Stimulated activated CD4-positive, alpha-beta T cell treated with anti-CD3 and anti-CD28 coated beads, Interleukin-1b, Interleukin-23, amount 100 ng/mL, for 4 hours (primary cell): ENCODE measurements at places on chromosomes 7 and 10.

DNA sequence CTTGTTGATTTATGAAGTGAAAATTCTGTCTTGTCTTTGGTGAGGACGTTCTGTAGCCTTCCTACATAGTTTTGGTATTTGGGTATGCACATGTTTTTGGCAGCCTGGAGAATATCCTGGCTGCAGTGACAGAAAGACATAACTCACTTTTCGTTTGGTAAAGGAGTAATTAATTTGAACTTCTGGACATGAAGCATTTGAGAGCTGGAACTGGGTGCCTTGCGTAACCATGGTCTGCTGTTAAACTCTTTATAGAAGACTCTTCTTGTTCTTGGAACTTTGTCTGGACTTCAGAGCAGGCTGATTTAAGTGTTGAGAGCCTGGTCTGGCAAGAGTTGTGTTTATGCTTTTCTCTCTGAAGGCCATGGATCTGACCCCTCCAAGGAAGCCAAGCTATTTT, 231.3 kb downstream of the LRMDA start:
- no peak for DNase-seq

DNA sequence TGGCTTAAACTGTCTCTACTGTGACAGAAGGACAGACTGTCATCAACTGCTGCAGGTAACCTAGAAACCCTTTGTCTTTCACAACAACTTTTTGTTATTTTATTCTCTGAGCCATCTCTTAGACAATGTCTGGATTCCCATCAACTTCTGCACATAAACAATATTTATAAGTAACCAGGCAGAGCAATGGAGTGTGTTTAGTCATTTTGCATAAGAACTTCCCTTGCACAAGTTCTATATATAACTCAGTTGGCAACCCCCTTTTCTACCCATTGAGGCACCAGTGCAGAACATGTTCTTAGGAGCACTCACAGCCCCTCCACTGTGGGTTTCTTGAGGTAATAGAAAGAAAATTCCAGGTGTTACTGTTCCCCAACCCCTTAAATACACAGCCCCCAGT, 65.0 kb upstream of the IL6 start:
- no peak for DNase-seq

GRCh38 chr7:159317294-159317693, 172.6 kb upstream of the VIPR2 start:
- no peak for DNase-seq

DNA sequence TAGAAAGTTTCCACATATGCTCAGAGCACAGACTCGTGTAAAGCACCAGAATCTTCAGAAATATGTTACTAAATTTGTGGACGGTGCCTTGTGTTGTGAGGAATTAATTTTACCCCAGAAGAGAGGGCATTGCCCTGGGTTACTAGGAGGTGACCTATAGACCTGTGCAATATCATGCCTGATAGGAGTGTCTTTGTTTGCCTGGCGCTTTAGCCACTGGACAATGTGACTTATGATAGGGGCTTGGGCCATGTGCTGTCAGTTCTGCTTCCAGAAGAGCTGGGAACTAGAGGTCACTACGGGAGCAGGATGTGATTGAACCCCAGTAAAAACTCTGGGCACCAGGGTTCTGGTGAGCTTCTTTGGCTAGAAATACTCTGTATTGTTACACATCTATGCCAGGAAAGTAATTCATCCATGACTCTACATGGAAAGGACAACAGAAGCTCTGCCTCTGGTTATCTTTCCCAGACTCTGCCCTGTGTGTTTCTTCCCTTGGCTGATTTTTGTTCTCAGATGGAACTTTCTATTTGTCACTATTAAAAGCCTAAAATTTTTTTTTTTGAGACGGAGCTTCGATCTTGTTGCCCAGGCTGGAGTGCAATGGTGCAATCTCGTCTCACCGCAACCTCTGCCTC, 75.5 kb downstream of the SIRT1 start:
- no peak for DNase-seq

GRCh38 chr10:132536241-132536876, 1.2 kb upstream of the INPP5A start:
- DNase-seq = no peak

- no peak for DNase-seq
Observed at GRCh38 chr7:672891-673290, 53.6 kb upstream of the DNAAF5 start.

- DNase-seq = peak; percentile 41
Observed at GRCh38 chr7:34928052-34928451, 109.2 kb downstream of the DPY19L1 start.

DNA sequence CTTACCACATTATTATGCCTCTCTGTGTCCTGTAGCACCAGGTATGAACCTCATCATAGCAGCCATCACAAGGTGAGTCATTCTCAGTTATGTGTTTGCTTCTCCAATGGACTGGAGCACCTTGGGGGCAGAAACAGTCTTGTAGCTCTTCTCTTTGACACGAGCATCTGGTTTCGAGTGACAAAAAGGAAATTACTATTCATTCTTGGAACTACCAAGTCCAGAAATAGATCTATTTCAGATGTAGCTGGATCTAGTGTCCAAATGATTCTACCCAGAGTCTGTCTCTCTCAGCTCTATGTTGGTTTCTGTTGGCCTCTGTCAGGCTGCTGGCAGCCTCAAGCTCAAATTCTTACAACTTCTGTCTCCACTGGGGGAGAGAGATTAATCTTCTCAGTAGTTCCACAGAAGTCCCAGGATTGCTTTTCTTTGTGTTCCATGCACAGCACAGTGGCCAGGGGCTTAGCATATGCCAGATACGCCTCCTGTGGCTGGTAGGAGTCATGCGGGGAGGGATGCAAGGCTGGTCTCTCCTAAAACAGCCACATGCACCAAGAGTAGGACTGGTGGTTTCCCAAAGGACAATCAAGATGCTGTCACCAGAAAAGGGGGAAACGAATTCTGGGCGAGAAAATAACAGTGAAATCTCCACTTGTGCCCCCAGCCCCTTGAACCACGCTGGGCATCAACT, 37.2 kb upstream of the PAPSS2 start:
- DNase-seq = no peak

GRCh38 chr10:24916365-24916764, 36.0 kb downstream of the PRTFDC1 start:
- no peak for DNase-seq

- DNase-seq = no peak
Observed at GRCh38 chr10:125084614-125085257, 75.6 kb downstream of the CTBP2 start.

- DNase-seq = no peak
Observed at GRCh38 chr10:125137601-125138438, 22.5 kb downstream of the CTBP2 start.

- no peak for DNase-seq
Observed at GRCh38 chr10:79133416-79133815, 64.7 kb downstream of the ZMIZ1 start.

GRCh38 chr10:91775731-91776130, 22.5 kb upstream of the TNKS2 start:
- no peak for DNase-seq

GRCh38 chr10:85604136-85604725, 762.4 kb downstream of the GRID1 start:
- DNase-seq = no peak

GRCh38 chr7:69540287-69540686, 58.0 kb upstream of the AUTS2 start:
- no peak for DNase-seq

- DNase-seq = no peak
Observed at GRCh38 chr10:75525646-75526045, 94.2 kb downstream of the LRMDA start.

DNA sequence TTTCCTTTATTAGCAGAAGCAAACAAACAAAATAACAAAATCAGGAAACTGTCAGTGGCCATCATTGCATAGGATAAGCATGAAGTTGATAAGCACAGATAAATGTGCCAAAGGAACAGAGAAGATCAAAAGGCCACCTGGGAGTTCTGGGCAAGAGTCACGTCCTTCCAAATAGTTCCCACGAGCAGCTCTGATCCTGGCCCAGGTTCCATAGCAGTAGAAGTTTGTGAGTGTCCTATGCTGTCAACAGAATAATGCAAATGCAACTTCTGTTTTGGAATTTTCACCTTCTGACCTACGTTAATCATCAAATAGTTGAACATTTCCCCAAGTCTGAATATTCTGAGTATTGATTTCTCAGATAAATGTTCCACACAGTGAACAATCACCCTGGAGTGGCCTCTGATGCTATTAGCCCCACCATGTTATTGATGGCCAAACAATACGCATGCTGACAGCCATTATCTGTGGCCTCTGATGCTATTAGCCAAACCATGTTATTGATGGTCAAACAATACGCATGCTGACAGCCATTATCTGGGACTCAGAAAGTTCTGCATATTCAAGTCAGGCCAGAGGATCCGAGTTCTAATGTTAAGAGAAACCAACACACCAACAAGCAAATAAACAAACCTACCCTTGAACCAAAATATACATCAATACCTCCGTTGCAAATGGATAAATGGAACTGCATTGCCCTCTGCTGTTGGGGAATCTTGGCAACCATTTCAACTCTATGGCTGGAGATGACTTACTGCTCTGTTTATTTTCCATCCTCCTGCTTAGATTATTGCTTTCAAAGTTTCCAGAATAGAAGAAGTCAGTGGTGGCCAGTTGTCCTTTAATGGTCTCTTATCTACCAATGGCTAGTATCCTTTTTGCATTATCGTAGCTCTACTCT, 63.3 kb downstream of the MRC1 start:
- no peak for DNase-seq

DNA sequence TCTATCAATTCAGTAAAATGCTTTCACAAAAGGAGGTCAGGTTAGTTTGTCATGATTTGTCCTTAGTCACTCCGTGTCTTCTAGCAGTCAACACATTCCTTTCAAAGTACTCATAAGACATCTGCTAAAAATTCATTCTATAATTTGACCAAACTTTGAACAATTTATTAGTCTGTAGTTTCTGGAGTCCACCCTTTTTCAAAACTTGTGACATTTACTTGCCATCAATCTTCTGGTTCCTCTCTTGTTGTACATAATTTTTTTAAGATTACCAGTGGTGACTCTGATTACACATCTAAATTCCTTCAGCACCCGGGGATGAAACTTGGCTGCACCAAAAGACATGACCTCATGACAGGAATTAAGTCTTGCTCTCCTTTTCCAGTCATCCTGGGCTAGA, 130.1 kb downstream of the NEBL start:
- DNase-seq = no peak

DNA sequence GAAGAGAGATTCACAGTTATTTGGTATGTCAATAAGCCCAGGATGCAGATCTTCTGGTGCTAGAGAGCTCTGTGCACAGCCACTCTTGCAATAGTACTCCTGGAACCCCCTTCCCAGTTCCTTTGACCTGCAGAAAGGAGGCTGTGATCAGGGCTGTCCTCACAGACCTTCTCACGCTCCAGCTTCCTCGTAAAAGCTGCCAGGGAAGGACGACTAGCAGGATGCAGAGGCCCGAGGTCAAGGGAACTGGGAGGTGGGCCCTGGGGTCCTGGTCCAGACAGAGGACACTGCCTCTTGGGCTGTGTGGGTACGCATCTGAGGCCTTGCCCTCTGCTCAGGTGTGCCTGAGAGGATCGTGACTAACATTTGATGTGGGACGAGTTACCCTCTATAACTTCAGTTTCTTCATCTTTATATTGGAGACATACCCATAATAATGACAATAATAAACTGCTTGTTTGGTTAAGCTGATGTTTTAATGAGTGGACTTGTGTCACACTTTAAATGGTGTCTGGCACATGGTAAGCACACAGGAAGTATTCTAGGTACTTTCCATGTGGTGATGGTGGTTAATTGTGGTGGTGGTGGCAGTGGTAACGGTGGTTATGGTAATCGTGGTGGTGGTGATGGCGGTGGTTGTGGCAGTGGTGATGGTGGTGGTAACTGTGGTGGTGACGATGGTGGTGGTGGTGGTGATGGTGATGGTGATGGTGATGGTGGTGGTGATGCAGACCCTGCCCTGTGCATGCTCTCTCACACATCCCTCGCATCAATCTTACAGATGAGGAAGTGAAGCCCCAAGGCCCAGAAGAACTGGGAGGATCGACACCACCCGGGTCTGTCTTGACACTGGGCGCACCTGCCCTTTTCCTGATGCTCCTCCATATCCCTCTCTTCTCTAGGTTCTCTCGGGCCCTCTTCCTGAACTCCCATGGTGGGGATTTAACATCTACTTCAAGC, 235.2 kb upstream of the GRB10 start:
- DNase-seq = no peak

DNA sequence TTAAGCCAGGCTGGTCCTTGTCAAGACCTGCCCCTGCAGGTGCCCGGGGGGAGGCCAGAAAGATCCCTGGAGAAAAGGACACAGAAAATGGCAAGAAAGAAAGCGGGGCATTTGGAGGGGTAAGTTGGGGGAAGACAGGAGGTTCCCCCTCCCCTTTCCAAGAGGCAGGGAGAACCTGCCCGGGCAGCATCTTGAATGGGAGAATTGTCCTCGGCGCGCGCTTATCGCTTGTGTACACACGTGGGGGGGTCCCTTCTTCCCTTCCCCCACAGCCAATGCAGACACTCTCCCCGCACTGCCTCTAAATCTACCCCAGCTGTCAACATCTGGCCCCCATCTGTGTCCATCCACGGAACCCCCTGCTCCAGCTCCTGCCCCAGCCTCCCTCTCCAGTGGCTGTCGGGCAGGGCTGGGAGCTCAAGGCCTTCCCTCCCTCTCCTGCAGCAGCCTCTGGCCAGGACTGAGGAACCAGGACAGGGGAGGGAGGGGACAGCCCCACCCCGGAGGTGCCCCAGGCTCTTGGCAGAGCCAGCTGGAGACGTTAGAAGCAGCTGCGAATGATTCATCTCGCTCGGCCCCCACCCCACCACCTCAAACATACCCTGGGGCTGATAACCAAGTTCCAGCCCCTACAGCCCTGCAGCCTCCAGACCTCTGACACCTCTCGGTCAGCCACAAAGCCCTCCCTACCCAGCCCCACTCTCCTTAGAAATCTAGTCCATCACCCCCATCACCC, 25.3 kb downstream of the EPHB4 start:
- DNase-seq = no peak

GRCh38 chr7:92880212-92881090, 44.1 kb upstream of the CDK6 start:
- DNase-seq = no peak

GRCh38 chr7:139775829-139776266, 1.9 kb downstream of the HIPK2 start:
- peak; percentile 13 for DNase-seq

GRCh38 chr7:26381476-26382353, 90.1 kb downstream of the SNX10 start:
- DNase-seq = no peak

GRCh38 chr7:8357536-8357935, 75.9 kb upstream of the NXPH1 start:
- no peak for DNase-seq

- DNase-seq = no peak
Observed at GRCh38 chr7:40966693-40967092, 736.2 kb downstream of the INHBA start.

DNA sequence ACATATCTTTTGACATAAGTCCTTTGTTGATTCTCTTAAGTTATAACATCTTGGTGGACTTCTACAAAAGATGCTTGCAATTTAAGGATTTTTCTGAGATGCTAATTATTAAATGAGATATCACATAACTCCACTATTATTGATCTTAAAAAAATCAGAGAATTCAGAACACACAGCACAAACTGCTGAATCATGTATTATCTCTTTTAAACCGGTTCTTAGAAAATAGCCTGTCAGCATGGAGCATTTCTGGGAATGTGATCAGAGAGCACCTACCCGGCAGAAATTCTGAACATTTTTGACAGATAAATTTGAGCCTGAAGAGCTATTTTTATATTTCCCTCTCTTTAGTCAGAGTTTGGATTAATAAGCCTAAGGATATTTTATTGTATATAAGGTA, 50.2 kb upstream of the PCLO start:
- no peak for DNase-seq

GRCh38 chr7:155284496-155285274, 13.0 kb upstream of the INSIG1 start:
- DNase-seq = no peak

GRCh38 chr10:126519185-126519584, 130.9 kb upstream of the ADAM12 start:
- no peak for DNase-seq

- DNase-seq = no peak
Observed at GRCh38 chr10:80649183-80649582, 111.5 kb downstream of the SH2D4B start.
